ENCODE measurements at places on chromosomes 2 and 18.

GRCh38 chr18:65459741-65460140, 291.1 kb upstream of the CDH7 start:
- DNase-seq: no peak

DNA sequence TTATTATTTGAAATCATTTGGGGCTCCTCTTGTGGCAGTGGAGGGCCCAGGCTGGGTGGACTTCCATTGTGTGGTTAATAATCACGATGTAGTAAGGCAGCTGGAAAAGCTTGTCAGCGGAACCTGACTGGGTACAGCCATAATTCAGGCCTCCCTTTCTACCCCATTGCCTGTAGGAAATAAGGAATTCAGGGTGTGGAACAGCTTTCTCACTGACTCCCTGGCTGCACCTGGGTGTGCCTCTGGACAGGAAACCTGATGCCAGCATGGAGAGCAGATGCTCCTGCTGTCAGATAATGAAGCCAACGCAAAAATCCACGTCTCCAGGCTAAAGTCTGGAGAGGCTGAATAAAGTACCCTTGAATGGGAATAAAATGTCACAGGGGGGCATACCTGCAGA, 44.2 kb downstream of the LYPD6B start:
- DNase-seq: no peak

GRCh38 chr2:135512099-135512498, 18.9 kb downstream of the ZRANB3 start:
- DNase-seq: no peak

DNA sequence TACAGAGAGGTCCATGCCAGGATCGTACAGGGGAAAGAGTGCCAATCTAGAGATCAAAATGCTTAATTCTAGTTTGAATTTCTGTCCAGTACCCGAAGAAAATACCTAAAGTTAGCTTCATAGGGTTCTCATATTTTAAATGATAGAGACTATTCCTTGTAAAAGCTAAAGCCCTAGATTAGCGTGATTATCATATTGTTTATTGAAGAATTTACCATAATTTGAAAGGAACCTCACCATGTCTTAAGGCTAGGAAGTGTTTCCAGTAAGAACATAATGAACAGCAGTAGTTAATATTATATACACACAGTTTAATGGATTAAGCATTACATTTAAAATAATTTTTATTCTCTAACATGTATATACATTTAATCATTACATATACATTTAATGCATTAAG, 68.5 kb downstream of the COBLL1 start:
- no peak for DNase-seq

DNA sequence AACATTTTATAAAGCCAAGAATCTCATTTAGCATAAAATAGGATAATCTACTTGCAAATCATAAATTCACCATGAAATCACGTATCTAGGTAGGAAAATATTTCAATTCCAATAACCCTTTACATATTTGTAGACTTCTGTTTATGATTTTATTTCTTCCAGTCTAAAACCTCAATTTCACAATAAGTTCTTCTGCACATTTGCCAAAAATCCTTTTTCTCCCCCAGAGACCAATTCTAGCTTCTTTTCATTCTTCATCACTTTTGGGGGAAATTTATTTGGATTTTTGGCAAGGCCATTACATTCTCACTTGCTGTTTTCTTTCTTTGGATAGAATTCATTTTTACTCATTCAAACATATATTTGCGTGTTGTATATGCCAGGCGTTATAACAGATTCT, 86.8 kb downstream of the SPRED2 start:
- no peak for DNase-seq

DNA sequence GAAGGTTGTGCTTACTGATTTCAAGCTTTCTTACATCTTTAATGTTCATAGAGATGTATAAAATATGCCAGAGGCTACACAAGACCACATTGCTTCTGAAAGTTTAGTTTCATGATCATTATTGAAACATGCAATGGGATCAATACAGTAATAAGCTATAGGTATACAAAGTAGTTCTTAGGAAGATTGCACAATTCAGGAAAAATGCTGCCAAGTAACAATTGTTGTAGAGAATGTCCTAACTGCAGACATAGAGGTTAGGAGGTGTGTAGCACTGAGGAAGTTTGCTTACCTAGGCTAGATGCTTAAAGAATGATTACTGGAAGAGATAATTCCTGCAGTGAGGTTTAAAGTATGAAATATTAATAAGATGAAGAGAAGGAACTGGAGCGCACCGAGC, 259.5 kb upstream of the CYRIA start:
- DNase-seq: no peak

DNA sequence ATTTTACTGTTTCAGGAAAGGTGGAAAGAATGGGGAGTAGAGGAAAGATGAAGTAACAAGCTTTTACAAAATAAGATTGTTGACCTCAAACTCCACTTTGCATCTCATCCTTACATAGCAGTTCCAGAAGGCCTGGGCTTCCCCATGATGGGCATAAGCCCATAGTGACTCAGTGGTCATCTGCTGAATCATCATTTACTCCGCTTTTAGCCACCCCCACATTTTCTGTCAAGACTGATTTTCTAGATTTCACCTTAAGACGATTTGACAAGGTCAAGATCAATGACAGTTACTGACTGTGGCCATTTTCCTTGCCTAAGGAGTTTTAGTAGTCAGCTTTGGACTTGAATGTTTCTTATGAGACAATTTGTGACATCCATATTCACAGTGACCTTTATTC, 49.4 kb downstream of the PLEKHM3 start:
- DNase-seq: no peak

- no peak for DNase-seq
These were observed 112.1 kb upstream of the SERPINE2 start for GRCh38 chr2:224151161-224151560.

DNA sequence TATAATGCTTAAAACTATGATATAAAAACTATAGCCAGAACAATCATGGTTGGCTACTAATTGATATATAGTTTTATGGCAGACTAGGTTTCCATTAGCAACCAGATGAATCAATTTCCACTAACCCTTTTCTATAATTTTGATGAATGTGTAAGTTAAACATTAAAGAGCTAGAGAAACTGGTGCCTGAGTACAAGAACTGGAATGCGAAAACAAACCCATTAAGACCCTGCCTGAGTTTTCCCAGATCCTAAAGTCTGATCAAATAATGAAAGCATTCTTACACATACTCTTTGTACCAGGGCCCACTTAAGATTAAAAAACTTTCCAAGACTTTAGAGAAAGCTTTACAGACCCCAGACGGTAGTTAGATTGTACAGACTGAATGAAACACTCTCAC, 21.3 kb downstream of the MRPL19 start:
- no peak for DNase-seq

- no peak for DNase-seq
These were observed 29.0 kb upstream of the LAPTM4A start for GRCh38 chr2:20080428-20080827.

DNA sequence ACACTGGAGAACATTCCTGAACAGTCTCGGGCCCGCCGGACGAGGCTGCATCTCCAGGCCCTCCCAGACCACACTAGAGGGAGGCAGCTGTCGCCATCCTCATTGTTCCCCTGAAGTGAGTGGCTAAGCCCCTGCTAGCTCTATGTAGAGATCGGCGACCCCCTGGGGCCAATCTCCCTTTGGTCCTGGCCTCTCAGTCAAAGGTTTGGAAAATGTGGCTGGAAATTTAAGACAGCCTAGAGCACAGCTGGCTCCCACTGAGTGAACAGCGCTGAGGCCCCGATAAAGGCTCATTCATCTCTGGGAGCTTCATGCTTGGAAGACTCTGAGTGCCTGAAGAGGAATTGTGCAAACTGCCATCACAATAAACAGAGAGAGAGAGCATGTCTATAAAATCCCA, 360.3 kb downstream of the CLIP4 start:
- no peak for DNase-seq

All from activated CD8-positive, alpha-beta memory T cell treated with anti-CD3 and anti-CD28 coated beads for 24 hours (primary cell).